Activated T-helper 2 cell treated with anti-CD3 and anti-CD28 coated beads, Interferon-gamma antibody, Interleukin-2, Interleukin-4, amounts not matched to agents 10 μg/mL and 5 μg/mL and 100 μg/mL, durations not matched to agents 14 hours and 24 hours and 36 hours (primary cell): ENCODE measurements at places on chromosomes 11 and 22.

DNA sequence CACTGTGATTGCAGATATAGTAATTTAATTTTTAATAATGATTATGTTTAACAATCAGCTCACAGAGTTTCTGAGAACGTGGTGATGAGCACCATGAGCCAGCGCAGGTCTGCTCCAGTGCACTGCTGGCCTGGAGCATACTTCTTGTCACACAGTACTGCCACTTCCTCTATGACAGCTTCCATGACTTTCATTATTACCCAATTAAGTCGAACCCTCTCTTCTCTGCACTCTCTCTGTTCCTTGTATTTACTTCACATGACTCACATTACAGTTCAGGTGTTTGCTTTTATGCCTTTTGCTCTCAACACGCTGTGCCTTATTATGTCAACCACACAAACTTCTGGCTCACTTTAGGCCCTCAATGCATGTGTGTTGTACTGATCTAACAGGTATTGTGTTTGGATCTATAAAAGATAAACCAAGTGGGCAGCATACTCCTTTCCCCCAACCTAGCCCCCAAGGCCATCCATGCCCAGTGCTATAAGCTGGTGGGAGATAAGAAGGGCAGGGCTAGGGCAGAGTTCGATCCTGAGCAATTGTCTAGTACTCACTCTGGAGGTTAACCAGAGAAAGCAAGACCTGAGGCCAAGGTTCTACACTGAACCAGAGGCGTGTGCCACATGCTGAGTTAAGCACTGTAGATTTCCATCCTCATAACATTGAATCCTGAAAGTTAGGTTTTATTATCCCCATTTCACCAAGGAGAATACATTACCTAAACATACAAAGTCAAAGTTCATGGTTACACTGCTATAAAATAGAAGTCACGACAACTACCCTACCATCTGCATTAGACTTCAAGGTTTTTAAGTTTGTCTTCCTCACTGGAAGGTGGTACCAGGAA, 356.5 kb downstream of the INSC start:
- no peak for DNase-seq

DNA sequence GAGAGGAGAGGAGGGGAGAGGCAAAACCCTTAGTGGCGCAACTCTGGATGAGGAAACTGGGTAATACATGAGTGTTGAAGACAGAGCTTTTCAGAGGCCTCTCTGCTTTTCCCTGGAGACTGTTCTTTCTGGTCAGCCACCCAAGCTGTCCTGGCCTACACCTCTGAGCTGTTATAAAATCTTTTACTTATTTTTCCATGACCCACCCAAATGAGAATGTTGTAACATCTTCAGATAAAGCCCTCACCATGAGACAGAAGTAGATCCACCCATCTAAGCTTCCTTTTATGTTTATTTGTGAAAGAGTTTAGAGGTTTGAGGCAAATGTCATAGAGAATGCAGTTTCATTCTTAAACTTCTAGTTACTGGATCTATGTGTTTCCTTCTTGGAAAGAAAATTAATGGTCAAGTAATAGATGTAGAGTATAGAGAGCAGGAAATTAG, 20.3 kb upstream of the APLP2 start:
- no peak for DNase-seq

DNA sequence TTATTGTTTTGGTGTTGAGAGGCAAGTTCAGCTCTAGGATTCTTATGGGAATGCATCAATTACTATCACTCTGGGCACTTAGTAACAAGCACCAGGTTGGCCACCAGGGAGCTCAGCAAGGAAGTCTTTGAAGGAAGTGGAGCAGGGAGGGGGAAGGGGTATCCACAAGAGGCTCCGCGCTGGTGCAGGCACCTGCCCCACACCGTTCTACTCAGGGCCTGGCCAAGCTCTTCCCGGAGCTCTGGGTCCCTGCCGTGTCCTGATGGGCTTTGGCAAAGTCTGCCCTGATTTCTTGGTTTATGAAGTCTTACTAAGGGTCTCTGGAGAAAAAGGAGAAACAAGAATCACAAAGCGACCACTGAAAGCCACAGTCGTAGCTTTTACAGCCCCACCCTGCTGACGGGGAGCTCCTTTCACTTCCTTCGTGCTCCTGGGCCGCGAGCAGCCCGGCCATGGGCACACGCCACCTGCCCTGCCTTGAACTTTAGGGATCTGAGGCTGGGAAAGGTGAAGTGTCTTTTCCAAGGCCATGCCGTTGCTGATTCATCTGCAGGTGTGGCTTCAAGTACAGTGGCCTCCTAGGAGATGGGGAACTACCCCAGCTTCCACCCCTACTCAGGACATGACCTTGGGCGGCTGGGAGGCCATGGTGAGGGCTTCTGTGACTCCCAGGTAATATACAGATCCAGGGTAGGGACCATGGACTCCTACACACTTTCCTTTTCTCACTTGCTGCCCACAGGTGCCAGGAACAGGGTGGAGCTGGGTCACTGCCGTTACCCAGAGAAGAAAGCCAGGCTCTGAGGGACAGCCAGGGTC, 15.9 kb upstream of the LRRC32 start:
- no peak for DNase-seq

DNA sequence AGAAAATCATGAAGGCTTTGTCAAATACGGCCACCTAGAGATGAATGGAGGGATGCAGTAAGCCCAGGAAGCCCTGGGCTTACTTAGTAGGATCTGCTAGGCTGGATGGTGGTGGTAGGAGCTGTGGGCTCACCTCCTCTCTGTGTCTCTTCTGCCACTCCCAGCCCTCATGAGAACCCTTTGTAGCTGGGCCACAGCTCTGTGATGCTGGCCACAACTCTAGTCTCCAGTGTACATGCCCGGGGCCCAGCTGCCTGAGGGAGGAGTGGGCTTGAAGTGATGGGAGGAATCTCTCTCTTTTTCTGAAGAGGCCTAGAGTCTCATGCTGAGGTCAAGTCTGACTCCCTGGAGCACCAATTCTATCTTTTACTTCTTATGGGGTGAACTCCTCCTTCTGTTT, 32.4 kb upstream of the SYT13 start:
- no peak for DNase-seq

- DNase-seq: no peak
Observed at GRCh38 chr11:115453693-115454490, 50.3 kb downstream of the CADM1 start.

GRCh38 chr11:47010179-47010578, 73.6 kb downstream of the CSTPP1 start:
- no peak for DNase-seq

GRCh38 chr11:2287091-2287490, 14.6 kb downstream of the C11orf21 start:
- no peak for DNase-seq

DNA sequence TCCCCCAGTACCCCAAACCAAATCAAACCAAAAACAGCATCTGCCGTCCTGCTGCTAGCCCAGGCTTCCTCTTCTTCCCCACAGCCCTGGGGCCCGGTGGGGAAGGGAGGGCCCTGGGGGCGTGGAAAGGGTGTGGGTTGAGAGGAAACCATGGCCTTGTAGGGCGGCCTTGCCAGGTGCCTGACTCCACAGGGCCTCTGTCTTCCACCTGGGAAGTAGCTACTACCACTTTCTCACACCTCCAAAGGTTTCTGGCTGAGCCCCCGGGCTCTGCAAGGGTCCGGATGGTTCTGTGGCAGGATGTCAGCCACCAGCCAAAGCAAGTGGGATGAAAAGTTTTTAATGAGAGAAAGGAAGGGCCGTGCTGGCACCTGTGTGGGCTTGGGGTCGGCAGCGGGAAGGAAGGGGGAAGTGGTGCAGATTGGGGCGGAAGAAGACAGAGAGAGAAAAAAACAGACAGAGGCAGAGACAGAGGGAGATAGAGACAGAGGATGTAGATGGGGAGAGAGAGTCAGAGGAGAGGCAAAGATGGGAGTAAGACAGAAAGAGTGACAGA, 10.5 kb downstream of the TPST2 start:
- peak; percentile 49 for DNase-seq

GRCh38 chr11:3865388-3866193, 10.1 kb downstream of the STIM1 start:
- no peak for DNase-seq

DNA sequence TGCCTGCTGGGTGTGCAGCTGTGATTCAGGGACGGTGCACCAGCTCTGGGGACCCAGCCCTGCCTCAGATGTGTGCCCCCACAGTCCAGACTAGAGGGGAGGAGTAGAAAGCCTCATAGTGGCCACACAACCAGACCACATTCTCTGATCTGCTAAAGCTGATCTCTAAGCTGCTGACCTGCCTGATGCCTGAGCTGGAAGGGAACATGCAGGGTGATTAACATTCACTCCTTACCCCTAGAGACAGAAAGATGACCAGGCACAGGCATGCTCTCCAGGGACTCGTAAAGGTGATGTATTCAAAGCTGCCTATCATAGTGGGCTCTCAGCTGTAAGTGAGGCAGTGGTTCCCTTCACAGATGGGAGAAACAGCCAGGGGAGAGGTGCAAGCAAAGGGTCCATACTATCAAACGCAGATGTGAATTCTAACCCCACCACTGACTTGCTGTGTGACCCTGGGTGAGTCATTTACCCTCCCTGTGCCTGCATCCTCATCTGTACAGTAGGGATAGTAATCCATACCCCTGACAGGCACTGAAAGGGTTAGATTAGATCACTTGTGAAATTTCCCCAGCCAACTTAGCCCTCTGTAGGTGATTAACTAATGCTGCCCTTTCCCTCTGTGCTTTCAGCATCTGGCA, 29.0 kb upstream of the LRRC32 start:
- no peak for DNase-seq

- no peak for DNase-seq
Observed at GRCh38 chr11:102345904-102346303, 1.1 kb upstream of the BIRC2 start.

DNA sequence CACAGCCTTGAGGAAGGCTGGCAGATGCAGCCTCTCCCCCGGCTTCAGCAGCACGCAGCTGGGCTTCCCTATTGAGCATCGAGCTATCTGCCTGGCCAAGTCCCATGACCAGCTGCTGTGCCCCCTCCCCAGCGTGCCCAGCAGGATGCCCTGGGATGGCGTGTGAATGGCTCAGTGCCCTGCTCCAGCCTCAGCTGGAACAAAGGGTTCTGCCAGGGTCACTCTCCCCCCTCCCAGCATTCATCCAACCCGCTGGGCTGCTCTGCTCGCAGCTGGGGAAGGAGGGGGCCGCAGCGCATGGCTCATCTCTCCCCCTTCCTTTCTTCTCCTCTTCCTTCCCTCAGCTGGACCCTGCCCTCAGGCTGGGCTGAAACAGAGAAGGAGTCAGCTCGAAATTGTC, 14.5 kb downstream of the LRP4 start:
- no peak for DNase-seq

DNA sequence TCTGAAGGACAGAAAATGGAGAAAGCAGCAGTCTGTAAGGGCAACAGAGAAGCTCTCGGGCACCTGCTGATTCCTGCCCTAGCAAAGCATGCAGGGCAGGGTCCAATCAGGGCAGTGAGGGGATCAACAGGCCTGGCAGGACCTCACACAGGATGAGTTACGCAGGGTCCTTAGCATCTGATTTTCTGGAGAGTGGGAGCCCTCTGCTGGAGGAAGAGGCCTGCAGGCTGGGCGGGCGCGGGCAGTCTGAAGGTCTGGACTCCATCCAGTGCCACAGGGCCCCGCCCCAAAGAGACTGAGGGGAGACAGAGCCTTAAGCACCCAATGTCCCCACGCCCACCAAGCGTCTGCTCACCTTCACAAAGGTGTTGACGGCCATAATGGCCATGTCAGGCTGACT, 28.9 kb downstream of the AP1B1 start:
- no peak for DNase-seq

DNA sequence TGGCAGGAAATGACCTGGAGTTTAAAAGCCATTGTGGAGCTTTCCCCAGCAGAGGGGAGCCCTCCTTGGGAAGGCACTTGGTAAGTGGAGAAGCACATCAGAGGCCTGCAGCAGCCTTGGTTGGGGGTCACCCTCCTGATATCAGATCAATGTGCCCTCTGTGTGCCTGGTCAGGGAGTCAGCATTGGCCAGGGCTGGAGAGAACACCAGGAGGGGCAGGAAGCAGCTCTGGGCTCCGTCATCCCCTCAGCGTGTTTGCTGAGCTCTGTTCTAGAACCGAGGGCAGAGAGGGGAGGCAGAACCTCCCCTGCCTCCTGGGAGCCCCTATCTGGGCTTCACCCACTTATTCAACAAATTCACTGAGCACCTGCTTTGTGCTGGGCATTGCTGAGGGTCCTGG, 846.0 kb downstream of the TBC1D22A start:
- DNase-seq: no peak

GRCh38 chr11:61092908-61093763, 9.2 kb upstream of the CD5 start:
- DNase-seq: no peak

DNA sequence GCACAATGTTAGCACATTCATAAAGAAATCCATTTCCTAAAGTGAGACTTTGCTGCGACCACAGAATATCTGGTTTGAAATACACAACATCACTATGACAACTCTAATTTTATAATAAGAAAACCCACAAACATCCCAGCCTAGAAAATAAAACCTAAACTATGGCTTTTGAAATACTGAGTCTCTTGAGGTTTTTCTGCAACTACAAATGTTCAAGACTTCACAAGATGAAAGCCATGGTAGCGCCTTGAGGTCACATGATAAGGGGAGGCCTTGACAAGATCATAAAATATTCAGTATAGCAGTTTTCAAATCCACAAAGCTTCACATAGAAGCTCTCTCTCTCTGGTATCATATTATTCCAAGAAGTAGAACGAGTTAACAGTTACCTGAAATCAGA, 126.8 kb downstream of the MPPED2 start:
- DNase-seq: no peak

- DNase-seq: no peak
Observed at GRCh38 chr11:21814169-21814568, 378.7 kb upstream of the ANO5 start.

- DNase-seq: no peak
Observed at GRCh38 chr22:32680277-32680676, 121.2 kb upstream of the TIMP3 start.

DNA sequence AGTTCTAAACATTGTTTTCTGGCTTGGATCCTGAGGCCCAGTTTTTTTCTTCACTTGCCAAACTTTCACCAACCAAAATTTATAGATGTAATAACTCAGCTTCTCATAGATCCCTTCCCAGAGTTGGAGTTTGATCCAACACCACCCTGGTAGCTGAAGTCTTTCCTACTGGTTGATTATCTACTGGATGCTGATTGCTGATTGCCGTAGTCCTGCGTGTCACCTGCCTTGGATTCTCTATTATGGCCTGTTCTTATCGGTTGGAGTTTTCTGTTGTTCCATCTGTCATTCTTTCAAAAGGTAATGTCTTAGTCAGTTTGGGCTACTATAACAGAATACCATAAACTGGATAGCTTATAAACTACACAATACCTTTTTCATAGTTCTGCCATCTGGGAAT, 17.3 kb upstream of the OR6X1 start:
- no peak for DNase-seq

DNA sequence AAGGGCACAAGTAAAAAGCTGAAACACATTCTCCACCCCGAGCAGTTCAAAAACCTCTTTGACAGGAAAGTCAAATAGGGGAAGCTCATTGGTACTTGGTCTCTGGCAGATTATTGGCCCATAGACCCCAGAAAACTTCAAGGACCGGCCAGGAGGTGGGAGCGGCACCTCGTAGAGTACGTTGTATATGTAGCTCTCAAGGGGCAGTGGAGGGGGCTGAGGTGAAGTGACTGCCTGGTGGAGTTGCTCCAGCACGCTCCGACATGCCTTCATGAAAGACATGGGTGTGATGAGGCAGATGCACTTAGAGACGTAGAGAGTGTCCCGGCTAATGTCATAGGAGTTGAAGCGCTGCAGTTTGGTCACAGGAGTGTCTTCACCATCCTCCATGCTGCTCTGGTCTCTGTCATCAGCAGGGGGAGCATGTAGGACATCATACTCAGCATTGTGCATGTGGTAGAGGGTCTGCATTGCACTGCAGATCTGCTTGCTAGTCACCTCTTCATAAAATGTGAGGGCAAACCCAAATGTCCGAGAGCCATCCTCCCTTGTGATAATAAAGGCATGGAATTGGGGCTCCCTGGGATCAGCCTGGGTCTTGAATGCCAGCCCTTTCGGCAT, 61.3 kb downstream of the DENND5A start:
- DNase-seq: no peak
